ENCODE measurements at places on chromosomes 4 and X.

GRCh38 chrX:47420962-47421361, 50.6 kb downstream of the ZNF157 start:
- DNase-seq, result no peak

- no peak for DNase-seq
Observed at GRCh38 chrX:103446665-103447302, 70.4 kb downstream of the BEX3 start.

- no peak for DNase-seq
Observed at GRCh38 chr4:182447767-182448280, 204.6 kb downstream of the TENM3 start.

- no peak for DNase-seq
Observed at GRCh38 chr4:6561173-6561516, 13.8 kb upstream of the MAN2B2 start.

- no peak for DNase-seq
Observed at GRCh38 chr4:8035371-8035780, 95.7 kb upstream of the AFAP1 start.

- no peak for DNase-seq
Observed at GRCh38 chr4:79395841-79396240, 12.2 kb downstream of the GK2 start.

DNA sequence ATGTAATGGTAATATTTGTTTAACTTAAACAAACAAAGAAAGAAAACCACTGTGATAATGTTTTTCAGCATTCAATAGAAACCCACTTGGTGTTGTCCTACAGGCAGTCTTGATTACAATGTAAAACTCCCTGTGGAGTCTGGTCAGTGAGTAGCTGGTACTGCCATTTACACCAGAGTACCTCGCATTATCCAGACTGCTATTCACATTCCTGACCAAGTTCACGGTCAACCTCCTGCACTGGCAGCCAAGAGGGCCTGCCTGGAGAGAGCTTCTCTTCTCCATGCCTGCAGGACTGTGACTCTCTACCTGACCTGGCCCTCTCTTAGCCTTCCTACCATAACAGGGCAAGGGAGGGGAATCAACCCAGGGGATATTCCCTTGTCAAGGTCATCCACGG, 2.9 kb upstream of the LONRF3 start:
- DNase-seq, result no peak

GRCh38 chr4:62487016-62487415, 1286.9 kb downstream of the ADGRL3 start:
- DNase-seq, result no peak

DNA sequence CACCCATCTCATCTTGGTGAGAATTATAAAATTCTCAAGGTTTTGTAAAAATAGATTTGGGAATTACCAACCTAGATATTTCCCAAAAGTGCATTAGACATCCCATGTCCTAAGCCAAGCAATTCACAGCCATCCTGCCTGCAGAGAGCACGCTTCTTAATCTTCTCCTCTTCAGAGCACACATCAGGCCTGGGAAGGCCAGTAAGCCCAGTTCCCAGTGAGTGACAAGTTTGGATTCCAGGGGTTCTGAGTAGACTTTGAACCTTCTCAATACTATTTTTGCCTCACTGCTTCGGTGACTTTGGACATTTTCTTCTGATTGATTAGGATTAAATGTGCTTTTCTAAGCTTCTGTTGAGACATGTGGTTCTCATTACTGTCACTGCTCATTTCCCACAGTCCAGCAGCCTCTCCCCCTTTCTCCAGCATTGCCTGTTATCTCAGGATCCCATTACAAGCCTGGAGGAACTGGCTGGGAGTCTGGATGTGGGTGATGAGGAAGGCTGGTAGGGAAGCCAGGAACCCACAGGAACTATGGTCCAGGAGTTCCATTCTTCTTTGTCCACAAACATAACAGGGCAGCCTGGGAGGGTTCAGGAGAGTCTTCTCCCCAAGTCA, 56.4 kb upstream of the TMEM150C start:
- no peak for DNase-seq

GRCh38 chr4:154456240-154456639, 35.4 kb downstream of the DCHS2 start:
- DNase-seq, result no peak

DNA sequence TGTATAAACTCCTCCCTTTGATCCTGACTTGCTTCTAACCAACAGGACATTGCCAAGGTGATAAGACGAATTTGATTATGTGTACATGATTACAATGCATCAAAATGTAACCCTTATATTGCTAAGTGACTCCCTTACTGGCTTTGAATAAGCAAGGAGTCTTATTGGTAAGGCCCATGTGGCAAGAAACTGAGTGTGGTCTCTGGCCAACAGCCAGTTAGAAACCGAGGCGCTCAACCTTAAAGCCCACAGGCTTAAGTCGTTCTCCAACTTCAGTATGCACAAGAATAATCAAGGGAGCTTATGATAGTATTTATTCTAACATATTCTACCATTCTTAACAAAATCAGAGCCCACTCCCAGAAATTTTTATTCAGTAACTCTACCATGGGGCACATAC, 374.2 kb upstream of the F9 start:
- DNase-seq, result no peak

GRCh38 chrX:95762716-95763115, 921.9 kb upstream of the DIAPH2 start:
- DNase-seq, result no peak

GRCh38 chrX:102846544-102847236, 90.4 kb upstream of the RAB40AL start:
- no peak for DNase-seq

- no peak for DNase-seq
Observed at GRCh38 chrX:112688242-112688641, 8.5 kb upstream of the LHFPL1 start.

GRCh38 chr4:56613101-56613862, 67.8 kb downstream of the HOPX start:
- DNase-seq, result no peak

DNA sequence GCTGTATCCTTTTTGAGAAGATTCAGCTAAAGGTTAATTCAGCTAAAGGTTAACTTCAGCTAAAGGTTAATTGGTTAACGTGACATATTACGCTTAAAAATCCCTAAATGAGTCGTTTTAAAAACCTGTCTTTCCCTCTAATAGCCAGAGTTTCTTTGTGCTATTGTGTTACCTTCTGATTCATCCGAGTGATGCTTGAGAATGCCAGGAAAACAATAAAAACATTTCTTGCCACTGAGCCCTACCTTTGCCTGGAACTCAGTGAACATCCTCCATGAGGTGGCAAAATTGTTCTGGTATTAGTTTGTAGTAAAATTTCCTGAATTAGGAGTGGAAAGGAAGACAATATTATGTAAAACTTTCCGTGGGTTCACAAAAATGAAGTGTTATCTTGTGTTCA, 13.7 kb upstream of the TMPRSS11E start:
- DNase-seq, result no peak

DNA sequence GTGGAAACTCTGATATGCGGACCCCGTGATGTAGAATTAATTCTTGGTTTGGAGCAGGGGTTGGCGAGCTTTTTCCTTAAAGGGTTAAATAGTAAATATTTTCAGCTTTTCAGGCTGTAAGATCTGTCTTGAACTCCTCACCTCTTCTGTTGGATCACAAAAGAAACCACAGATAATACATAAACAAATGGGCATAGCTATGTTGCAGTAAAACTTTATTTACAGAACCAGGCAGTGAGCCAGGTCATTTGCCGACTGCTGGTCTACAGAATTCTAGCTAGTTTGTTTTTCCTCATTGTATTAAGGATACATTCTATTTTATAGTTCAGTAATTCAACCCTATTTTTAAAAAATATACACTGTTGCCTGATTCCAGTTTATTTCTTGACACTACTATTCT, 116.6 kb downstream of the PAPSS1 start:
- DNase-seq, result no peak

DNA sequence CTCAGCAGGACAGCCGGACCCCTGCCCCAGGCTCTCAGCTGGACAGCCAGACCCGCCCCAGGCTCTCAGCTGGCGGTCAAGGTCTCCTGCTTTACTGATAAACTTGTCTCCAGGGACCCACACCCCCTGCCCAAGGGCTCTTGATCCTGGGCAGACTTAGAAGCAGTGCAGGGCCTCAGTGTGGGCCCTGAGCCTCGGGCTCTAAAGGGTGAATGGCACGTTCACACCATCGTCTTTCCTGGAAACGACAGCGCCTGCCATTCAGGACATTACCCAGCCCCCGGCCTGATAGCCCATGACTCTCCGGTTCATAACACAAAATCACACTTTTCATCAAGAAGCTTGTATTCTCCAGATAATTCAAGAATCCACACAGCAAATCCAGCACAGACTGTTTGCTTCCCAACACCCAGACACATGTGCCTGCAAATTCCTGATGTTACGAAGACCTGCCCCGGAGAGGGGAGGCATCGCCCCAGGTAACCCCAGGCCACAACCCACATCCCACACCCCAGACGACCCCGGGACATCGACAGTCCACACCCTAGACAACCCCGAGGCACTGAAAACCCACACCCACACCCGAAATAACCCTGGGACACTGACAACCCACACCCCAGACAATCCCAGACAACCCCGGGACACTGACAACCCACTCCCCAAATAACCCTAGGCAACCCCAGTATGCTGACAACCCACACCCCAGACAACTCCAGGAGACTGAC, 136.8 kb downstream of the FAM53A start:
- DNase-seq, result no peak

DNA sequence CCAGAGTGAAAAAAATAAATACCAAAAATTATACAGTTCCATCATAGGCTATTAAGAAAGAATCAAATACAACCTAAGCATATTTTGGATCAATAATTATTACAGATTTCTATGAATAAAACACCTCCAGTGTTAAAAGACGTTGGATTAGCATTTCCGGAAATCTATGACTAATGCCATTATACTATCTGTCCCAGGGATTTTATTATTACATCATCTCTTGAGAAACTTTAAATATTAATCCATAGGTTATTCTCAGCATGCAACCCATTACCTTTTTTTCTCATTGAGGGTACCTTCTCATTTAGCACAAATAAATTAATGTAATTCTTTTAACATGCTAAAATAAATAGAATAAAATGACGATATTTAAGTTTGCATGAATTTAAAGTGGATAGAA, 44.6 kb downstream of the CXorf58 start:
- DNase-seq, result no peak

GRCh38 chr4:85951099-85951498, 408.8 kb downstream of the MAPK10 start:
- no peak for DNase-seq

GRCh38 chrX:135975421-135975820, 1.6 kb upstream of the MMGT1 start:
- DNase-seq, result no peak

DNA sequence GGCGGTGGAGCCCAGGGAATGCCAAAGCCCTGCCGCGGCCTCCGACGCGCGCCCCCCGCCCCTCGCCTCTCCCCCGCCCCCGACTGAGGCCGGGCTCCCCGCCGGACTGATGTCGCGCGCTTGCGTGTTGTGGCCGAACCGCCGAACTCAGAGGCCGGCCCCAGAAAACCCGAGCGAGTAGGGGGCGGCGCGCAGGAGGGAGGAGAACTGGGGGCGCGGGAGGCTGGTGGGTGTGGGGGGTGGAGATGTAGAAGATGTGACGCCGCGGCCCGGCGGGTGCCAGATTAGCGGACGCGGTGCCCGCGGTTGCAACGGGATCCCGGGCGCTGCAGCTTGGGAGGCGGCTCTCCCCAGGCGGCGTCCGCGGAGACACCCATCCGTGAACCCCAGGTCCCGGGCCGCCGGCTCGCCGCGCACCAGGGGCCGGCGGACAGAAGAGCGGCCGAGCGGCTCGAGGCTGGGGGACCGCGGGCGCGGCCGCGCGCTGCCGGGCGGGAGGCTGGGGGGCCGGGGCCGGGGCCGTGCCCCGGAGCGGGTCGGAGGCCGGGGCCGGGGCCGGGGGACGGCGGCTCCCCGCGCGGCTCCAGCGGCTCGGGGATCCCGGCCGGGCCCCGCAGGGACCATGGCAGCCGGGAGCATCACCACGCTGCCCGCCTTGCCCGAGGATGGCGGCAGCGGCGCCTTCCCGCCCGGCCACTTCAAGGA, at the start of gene FGF2:
FGF2 (plus strand) TSS at position 279 of the 705 bp plus-strand sequence; CDS start at position 623, 344 bp downstream.
- no peak for DNase-seq

DNA sequence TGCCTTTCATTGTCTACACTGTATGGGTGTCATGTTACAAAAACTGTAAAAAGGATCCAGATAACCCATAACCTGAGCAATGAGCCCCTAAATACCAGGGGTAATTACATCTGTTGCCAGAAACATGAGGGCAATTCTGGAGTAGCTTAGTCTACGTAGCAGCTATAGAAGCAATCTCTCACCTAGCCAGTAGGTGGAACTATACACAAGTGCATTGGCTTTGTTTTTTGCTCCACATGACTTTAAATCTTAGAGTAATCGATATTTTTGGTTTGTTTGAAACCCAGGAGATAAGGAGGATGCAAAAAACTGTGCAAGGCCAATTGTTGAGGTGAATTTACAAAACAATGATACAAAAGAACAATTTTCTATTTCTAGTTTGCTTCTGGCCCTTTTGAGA, 57.5 kb downstream of the GPR82 start:
- no peak for DNase-seq

DNA sequence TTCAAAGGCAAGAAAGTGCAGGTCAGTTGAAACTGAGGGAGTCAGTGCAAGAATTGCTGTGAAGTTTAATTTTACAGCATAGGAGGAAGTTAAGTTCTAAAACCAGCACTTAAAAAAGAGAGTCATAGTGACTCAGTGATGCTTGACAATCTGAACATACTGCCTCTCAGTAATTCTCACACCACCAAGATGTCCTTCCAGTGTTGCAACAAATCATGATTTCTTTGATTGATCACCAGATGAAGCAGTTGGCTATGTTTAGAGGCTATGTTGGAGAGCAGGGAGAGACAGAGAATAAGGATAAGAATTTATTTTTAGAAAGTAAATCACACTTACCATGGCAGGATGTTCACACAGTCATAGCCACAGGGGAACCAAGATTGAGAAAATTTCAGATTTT, 13.2 kb downstream of the TRIM2 start:
- DNase-seq, result no peak

DNA sequence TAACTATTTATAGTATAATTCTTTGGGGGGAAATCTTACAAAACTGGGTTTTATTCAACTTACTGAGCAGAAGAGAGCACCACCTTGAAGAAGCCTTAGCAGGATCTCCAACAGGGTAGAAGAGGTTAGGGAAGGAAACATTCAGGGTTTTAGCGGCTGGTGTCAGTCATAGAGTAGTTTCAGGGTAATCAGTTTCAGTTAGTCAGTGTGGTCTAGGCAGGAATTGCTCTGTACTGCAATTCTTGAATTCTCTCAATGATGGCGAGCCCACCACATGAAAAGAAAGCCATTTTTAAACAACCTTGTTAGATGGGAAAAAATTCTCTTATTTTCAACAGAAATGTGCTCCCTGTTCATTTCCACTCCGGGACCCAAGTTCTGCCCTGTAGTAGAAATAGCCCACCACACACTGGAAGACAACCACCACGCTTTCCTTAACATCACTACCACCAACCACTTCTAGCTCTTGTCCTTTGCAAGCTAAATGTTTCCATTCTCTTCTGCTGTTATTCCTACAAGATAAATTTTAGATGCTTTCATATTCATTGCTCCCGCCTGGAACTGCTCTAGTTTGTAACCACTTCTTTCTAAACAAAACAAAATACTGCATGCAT, 25.9 kb downstream of the COL25A1 start:
- no peak for DNase-seq
